ENCODE measurements at places on chromosomes 13 and 19. TPM values are rescaled to one million over a fixed set of nuclear protein-coding genes. Genes with fewer than 3 reads are reported as not detected.

DNA sequence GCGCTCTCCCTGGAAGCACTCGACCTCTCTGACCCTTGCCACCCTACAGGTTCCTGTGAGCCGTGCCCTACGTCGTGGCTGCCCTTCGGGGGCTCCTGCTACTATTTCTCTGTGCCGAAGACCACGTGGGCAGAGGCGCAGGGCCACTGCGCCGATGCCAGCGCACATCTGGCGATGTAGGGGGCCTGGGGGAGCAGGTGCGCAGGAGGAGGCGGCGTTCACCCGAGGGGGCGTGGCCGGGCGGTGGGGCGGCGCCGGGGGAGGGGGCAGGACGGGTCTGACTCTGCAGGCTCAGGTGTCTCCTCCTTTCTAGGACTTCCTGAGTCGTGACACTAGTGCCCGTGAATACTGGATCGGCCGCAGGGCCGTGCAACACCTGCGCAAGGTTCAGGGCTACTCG is 26.4 kb downstream of the CLEC4M start:
- peaks cover 26% of the 10 kb centered on the region for H3K27me3 ChIP-seq
- peaks cover 1% of the 10 kb centered on the region for H3K4me1 ChIP-seq
- no peak overlapping the region for H3K4me3 ChIP-seq
- DNase-seq = no peak
- no peaks in the 10 kb centered on the region for H3K36me3 ChIP-seq
- no peak overlapping the region for H3K27ac ChIP-seq

GRCh38 chr19:48378194-48378570 is 13.2 kb downstream of the KDELR1 start:
- no peaks in the 10 kb centered on the region for H3K4me1 ChIP-seq
- H3K4me3 ChIP-seq = no peak overlapping the region
- no peaks in the 10 kb centered on the region for H3K27me3 ChIP-seq
- no peak for DNase-seq
- peaks cover 9% of the 10 kb centered on the region for H3K36me3 ChIP-seq

DNA sequence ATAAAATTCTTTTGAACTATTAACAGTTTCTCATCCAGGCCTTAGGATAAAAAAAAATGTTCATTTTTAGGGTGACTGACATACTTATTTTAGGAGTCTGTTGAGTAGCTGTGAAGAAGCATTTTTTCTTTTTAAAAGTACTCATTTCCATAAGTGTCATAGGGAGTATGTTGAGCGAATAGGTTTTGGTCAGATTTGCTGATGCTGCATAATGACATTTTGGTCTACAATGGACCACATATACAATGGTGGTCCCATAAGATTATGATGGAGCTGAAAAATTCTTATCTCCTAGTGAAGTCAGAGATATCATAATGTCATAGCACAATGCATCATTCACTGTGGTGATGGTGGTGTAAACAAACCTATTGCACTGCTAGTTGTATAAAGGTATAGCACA is 17.4 kb downstream of the NBEA start:
- no peak overlapping the region for H3K4me3 ChIP-seq
- no peak overlapping the region for H3K27ac ChIP-seq
- no peak for DNase-seq
- no peaks in the 10 kb centered on the region for H3K27me3 ChIP-seq

- no peak overlapping the region for H3K27ac ChIP-seq
- H3K4me3 ChIP-seq = no peak overlapping the region
- H3K36me3 ChIP-seq = no peaks in the 10 kb centered on the region
- H3K27me3 ChIP-seq = peaks cover 8% of the 10 kb centered on the region
- peaks cover 10% of the 10 kb centered on the region for H3K4me1 ChIP-seq
These were observed 4.9 kb upstream of the OLFM2 start for GRCh38 chr19:9941231-9941630.

The DLEU7 gene
- polyA plus RNA-seq = not detected

The ODAD3 gene
- polyA plus RNA-seq = 0.09 TPM

The KLK12 gene
- not detected for polyA plus RNA-seq

Data from keratinocyte (primary cell).